Upper lobe of right lung (tissue), 1 donor: ENCODE measurements at places on chromosomes 11 and 22. TPM values are rescaled to one million over a fixed set of nuclear protein-coding genes. Genes with fewer than 3 reads are reported as not detected.
A peak's percentile ranks its signal among the peaks of the same experiment; 100 is the strongest.

Gene DLG2
- total RNA-seq: 9.7 TPM

Gene DDI1
- total RNA-seq: not detected

Gene SLC16A8
- not detected for total RNA-seq

Gene IGLL1
- total RNA-seq: not detected

Gene OR2AG1
- not detected for total RNA-seq

GRCh38 chr11:11620921-11621572 is 758 bp downstream of the GALNT18 start:
- peak; percentile 75 for DNase-seq

DNA sequence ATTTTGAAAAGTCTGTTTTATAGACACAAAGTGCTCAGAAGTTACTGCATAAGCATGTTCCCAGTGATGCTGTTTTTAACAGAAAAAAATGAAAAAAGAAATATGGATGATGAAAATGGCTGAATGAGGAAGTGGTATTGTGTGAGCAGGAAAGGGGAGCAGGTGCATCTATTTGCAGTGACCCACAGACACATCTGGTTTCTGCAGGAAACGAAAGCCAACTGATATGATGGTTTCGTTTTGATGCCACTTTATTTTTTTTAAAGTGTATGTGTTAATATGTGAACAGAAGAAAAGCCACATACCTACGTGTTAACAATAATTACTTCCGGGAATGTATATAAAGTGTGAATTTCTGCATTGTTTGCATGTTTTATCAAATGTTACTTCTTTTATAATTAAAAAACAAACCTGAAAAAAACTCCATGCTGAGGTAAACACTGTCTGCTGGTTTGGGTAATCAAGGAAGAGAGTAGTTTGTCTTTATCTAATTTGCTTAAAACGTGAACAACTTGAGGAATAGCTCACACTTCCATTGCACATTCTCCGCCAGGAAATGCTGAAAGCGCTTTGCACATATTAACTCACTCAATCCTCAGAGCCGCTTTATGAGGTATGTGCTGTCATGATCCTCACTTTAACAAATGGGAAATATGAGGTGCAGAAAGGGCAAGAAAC is 1335.9 kb downstream of the TBC1D22A start:
- DNase-seq: no peak

- no peak for DNase-seq
Measured at GRCh38 chr11:117910941-117911655, 18.1 kb downstream of the TMPRSS13 start.

DNA sequence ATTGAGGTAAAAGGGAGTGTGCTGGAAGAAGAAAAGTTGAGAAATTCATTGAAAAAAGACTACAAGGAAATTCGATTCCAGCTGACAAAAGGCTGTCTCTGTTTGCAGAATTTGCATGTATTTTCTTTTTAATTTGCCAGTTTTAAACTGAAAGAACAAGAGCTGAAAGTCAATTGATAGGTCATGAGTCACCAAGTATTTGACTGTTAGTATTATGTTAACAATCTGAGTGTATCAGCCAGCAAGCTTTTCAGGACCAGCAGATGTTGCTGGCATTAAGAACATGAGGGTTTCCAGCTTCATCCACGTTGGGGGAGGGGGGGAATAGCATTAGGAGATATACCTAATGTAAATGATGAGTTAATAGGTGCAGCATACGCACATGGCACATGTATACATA is 726.7 kb downstream of the METTL15 start:
- DNase-seq: no peak

GRCh38 chr22:26681395-26681821 is 24.0 kb downstream of the MIAT start:
- peak; percentile 70 for DNase-seq

DNA sequence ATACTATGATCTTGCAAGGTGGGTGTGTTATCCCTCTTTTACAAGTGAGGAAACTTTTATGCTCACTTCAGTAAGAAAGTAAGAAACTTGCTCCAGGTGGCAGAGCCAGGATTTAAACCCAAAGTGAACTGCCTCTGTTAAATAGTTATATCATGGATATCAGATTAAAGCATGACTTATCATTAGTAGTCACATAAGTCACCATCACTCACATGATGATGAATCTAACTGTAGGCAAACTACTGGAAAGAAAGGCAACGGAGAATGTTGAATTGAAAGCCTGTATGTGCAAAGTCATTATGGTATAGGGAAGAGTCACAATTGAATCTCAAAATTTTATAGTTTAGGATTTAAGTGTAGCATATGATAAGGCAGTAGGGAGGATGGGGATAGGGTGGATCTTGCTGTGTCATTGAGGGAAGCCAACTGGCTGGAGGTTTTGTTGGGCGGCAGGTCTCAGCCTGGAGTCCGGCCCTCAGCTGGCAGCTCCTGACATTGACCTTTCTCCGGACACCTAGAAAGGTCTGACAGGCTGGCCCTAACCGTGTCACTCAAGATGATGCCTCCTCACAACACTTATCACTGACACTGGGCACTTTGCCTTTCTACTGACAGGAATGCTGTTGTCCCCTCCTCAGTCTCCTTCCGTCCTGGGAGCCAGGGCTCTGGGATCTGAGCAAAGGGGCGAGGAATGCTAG is 98.3 kb downstream of the EMSY start:
- no peak for DNase-seq

- DNase-seq: no peak
Measured at GRCh38 chr22:29834046-29834445, 4.0 kb downstream of the ASCC2 start.

DNA sequence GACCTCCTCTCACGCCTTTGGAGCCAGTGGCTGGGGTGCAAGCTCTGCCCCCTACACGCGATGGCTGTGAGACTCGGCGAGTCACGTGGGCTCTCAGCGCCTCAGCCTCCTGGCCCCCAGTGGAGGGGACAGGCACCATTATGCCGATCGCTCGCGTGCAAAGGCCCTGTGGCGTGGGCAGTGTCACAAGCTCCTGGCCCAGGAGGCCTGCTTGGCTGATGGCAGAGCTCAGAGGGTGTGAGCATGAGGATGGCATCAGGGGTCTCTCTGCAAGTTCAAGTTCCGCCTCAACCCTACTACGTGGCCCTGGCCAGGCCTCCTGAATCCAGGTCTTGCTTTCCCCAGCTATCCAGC is 90.8 kb upstream of the KCNQ1OT1 start:
- peak; percentile 50 for DNase-seq

- DNase-seq: no peak
Measured at GRCh38 chr22:46897246-46897623, 134.8 kb downstream of the TBC1D22A start.

GRCh38 chr11:19365743-19366410 is 125.1 kb upstream of the E2F8 start:
- DNase-seq: no peak

DNA sequence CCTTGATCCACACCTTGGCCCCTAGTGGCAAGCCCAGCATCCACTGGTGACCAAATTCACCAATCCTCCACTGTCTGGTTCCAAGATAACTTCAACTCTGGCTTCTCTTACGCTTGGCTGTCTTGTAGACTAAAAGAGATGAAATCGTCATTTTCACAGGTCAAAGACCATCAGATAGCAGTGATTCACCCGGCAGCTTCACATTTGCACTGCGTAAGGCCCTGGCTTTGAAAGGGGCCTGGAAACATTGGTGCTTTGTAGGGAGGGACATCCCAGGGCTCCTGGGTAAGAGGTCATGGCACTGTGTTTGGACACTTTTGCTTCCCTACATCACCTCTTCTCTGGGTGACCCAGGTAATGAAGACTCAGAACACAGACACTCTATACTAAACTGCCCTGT is 30.1 kb upstream of the FADD start:
- DNase-seq: no peak

GRCh38 chr11:74256378-74257133 is 54.9 kb downstream of the P4HA3 start:
- no peak for DNase-seq

DNA sequence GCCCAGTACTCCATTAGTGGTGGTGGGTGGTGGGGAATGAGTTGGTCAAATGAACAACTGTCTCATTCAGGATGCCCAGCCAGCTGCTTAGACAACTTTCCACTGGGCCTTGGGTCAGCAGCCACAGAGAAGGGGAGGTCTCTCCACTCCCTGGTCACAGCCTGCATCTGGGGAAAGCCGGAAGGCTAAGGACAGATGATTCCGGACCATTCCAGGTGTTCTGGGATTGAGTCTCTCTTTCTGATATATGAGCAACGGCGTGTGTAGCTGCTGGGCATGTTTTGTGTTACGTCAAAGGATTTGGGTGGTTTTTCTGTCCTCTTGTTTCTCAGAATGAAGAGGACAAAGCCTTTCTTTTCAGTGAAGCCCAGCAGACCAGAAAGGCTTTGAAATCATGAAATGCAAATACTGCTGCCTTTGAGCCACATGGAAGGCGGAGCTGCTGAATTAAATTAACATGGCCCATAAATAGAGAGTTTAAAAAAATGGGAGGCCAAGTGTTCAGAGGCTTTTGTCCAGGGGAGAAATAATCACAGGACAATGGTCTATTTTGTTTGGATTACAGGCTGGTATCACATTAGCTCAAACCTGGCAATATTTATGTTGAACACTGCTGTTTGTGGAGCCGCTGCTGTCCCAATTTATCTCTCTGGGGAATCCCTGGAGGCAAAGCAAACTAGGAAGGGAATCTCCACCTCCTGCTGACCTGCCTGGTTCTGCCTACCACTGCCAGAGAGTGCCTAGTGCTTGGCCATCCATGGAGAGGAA is 234.4 kb upstream of the E2F8 start:
- DNase-seq: no peak

DNA sequence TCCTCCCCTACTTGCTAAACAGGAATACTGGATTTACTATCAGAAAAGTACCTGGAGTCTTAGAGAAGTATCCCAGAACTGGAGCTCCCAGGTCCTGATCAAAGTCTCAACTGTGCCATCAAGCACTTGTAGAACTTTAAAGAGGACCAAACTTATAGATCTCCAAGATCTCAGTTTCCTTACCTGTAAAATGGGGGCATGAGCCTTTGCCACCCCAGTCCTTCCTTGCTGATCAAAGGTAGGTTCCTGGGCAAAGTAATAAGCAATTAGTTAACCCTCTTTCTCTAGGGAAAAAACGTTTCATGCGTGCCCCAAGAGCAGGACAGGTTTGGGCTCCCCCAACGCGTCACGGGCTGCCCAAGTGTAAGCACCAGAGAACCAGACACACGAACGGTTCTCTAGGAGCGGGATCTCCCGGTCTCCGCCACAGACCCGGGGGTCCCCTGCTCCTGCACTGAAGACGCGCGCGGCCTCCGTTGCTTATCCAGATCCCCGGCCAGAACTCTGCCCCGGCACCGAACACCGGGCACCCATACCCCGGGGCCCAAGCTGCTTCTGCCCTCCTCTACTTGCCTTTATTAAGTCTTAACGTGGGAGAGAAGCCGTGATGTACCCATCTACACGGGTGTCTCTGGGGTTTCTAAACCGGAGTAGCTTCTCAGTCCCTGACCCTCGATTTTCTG is 505 bp downstream of the ZNF214 start:
- DNase-seq: peak; percentile 66

- DNase-seq: no peak
Measured at GRCh38 chr22:50576806-50577696, 1.2 kb downstream of the CPT1B start.

DNA sequence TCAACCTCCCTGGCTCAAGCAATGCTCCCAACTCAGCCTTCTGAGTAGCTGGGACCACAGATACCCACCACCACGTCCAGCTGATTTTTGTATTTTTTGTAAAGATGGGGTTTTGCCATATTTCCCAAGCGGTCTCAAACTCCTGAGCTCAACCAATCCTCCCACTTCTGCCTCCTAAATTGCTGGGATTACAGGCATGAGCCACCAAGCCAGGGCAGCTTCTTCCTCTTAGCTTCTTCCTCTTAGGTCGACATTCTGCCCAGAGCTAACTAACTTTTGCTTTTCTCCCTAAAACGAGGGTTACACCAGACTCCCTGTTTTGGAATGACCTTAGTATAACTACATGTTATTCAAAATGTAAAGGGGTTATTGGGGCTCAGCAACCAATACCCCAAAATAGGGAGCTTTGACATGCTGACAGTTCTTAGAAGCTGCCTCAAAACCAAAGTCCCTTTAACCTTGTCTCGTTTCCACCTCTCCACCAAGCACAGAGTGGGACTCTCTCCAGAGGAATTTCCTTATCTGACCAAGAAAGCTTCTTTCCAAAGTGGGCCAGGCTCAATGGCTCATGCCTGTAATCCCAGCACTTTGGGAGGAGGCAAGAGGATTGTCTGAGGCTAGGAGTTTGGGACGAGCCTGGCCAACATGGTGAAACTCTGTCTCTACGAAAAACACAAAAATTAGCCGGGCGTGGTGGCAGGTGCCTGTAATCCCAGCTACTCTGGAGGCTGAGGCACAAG is 7.0 kb downstream of the HPS5 start:
- no peak for DNase-seq

DNA sequence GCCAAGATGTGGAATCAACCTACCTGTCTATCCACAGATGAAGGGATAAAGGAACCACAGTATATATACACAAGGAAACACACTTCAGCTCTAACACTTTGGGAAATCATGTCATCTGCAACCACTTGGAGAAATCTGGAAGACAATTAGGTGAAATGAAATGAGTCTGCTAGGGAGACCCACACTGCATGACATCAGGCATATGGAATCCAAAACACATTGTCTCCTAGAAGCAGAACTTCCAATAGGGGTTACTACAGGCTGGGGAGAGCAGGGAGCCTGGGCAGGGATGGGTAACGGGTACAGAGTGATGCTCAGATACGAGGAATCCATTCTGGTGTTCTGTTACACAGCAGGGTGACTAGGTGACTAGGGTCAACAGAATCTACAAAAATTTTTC is 18.3 kb downstream of the RGL4 start:
- no peak for DNase-seq
